Right kidney (tissue), 9 donors: ENCODE measurements at places on chromosomes 3 and 15.

- no peak for DNase-seq
Measured at GRCh38 chr3:195512798-195513345, 30.3 kb downstream of the PPP1R2 start.

DNA sequence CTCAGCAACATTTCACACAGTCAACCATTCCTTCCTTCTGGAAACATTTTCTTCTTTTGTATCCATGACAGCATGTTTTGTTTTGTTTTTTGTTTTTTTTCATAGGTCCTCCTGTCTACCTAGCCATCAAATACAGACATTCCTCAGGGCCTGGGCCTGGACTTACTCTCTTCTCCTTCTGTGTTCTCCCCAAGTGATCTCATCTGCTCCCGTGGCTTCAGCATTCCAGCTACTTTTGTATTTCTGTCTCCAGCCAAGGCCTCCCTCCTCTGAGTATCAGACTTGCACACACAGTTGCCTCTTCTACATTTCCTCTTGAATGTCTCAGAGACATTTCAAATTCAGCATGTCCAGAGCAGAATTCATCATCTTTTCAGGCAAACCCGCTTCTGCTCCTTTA is 82.4 kb downstream of the HCN4 start:
- no peak for DNase-seq

- no peak for DNase-seq
Measured at GRCh38 chr3:129708328-129708861, 101.9 kb upstream of the PLXND1 start.

DNA sequence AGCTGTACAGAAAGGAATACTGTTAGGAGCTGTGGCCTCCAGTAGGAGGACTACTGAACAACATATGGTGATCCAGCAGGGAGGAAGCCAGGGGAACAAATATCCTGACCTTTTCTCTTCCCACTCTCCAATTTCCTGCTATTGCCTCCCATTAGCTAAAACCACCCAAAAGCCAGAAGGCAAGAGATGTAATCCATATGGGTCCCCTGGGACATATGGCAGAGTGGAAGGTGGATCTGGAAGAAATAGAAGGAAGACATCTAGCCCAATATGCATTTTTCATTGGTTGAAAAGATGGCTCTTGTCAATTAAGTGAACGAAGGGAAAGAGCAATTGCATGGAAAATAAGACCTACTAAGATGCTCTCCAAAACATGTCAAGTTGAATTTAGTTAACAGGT is 167.2 kb downstream of the CNTN3 start:
- no peak for DNase-seq

DNA sequence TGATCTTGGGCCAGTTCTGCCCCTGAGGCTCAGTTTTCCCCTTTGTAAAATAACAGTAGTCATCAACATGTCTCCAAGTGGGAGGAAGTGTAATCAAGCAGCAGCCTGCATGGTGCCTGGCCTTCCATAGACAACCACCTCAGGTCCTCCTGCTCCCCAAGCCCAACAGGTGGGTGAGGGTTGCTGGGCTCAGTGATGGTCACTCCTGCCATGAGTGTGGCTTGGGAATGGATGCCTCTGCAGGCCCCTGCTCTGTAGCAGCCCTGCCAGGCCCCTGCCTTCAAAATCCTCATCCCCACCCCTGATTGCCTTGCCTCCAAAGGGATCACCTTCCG is 59.1 kb upstream of the SLC6A1 start:
- DNase-seq: no peak

DNA sequence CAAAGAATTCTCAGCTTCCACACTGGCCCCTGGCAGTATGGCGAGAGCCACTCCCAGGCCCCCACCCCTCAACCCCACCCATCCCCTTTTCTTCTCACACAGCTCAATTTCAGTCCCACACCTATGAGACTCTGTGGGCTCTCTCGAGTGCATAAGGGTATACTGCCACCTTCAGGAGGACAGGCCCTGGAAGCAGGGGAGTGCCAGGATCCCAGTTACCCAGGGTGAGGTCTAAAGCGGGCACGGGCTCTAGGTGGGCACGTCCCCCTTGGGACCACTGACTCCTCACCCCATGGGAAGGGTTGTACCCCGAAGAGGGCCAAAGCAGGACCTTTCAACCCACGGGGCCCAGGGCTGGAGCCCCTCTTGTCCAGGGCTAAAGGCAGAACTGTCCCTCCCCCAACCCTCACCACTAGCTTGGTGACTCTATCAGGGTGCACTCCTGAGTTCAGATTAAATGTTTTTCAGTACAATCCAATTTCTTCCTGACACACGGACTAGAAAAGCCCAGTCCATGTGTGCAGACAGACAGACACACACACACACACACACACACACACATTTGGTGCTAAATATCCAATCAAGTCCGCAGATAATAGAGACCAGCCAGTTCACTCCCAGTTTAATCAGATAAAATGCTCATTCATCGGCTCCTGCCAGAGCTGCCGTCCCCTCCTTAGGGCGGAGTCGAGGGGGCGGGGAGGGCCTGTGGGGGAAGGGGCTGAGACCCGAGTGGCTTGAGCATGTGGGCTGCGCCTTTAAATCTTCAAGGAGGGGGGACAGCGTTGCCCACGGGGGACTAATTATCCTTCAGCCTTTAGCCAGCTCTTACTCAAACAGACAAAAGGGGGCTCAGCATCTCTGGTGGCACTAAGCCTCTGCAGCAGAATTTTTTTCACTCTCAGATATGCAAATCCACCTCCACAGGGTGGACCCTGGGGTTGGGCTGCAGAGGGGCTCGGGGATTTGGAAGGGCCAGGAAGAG is 59.3 kb downstream of the CYP11A1 start:
- DNase-seq: peak; percentile 72

DNA sequence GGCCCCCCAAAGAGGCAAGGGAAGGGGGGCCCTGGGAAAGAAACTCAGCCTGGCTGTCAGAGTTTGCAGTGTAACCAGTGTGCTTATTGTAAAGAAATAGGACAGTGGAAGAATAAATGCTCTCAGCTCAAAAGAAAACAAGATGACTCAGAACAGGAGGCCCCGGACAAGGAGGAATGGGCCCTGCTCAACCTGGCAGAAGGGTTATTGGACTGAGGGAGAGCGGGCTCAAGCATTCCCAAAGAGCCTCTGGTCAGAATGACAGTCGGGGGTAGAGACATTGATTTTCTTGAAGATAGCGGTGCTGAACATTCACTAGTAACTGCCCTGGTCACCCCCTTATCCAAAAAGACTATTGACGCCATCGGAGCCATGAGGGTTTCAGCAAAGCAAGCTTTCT is 100.4 kb upstream of the OSBPL11 start:
- no peak for DNase-seq

- no peak for DNase-seq
Measured at GRCh38 chr3:196691386-196691785, 20.7 kb downstream of the CEP19 start.

DNA sequence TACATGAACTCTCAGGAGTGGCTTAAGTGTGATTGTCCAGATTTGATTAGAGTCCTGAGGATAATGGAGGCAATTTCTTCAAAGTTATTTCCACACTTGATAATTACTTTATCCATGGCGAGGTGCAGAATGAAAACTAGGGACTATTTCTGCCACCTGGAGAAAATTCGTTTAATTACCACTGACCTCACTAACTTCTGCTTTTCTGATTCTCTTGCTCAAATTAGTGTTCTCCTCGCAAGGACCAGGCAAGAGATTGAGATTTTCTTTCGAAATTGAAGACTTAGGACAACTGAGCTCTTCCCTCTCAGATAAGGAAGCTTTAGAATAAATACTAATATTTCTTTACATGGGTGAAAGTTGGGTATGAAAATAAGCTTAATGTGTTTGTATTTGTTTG is 135.2 kb downstream of the RYR3 start:
- DNase-seq: no peak

- no peak for DNase-seq
Measured at GRCh38 chr3:125431912-125432790, 57.0 kb upstream of the ZNF148 start.

DNA sequence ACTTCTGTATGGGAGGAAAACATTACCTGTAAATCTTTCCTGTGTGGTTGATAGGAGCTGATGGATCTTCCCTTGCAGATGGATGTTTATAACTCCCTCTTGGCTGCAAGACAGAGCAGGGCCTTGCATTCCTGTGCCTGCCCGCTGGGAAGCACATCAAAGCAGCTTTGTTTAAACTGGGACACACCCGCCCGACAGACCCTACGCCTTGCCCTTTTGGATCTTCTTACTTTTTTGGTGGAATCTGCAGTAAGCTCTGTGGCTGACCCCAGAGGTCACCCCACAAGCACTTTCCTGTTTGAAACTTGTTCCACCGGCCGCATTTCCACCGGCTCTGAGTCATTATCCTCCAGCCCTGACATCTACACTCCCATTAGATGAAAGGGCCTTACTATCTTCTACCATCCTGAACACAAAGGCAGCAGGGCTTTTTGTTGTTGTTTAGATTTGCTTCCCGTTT is 244.1 kb upstream of the STT3B start:
- peak; percentile 47 for DNase-seq

DNA sequence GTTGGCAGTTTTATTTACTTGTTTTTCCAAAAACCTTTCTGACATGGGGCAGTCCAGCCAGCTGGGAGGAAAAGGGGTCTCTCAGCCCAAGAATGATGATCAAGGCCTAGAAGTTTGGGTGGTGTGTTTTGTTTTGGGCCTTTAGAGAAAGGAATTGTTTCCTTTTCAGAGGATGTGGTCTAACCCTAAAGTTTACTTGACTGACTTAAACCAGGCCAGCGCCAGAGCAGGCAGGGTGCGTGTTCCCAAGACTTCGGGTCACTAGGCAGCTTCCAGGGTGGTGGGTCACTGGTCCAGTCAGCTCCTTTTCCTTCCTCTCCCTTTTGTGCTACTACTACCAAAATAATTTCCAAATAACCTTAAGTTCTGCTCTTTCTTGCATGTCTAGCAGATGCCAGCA is 4.9 kb downstream of the FLNB start:
- DNase-seq: no peak

GRCh38 chr15:55619783-55620182 is 31.6 kb upstream of the PYGO1 start:
- DNase-seq: no peak

DNA sequence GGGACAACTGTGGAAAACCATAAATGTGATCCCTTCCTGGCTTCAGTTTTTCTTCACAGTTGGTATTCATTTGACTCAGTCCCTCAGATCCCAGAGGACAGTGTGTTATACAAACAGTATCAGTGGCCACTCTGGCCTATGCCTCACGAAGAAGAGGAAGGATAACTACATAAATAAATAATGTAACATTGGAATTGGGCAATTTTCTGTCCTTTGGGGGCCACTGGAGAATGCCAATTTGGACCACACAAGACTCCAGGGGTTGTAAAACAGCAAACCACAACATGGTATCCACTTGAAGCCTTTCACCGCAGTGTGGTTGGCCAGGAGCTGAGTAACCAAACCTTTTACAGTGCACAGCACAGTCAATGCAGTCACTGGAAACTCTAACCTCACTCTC is 1077.0 kb downstream of the ROBO2 start:
- DNase-seq: no peak

DNA sequence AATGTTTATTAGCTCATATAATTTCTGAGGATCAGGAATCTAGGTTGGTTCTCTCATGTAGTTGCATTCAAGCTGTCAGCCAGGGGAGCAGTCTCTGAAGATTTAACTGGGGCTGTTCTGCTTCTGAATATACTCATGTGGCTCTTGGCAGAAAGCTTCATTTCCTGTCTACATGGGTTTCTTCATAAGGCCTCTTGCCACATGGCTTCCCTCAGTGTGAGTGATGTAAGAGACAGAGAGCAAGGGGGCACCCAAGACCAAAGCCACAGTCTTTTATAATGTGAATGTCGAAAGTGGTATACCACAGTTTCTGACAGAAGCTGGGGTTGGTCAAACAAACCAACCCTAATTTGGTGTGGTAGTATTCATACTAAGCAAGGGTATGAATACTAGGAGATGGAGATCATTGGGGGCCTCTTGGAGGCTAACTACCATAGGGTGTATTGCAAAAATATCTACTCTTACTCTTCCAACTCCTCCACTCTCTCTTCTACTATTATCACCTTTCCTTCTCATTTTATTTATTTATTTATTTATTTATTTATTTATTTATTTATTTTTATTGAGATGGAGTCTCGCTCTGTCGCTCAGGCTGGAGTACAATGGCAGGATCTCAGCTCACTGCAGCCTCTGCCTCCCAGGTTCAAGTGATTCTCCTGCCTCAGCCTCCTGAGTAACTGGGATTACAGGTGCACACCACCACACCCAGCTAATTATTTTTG is 123.8 kb downstream of the B3GALNT1 start:
- DNase-seq: no peak

DNA sequence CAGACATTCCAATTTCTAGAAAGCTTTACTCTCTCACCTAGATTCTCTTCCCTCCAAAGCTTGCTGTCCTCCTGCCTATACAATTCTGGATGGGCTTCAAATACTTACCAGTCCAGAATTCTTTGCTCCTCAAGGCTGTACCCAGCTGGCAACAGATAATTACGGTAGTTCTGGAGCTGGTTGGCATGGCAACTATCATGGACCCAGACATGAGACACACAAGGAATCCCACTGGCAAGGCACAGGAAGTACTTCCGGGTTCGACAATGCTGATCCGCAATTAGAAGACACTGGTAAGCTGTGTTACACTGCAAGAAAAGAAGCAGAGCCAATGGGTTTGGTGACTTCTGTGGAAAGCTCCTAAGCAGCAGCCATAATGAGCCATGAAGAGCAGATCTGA is 37.9 kb downstream of the TUBGCP4 start:
- DNase-seq: no peak

- no peak for DNase-seq
Measured at GRCh38 chr3:25508901-25509300, 80.8 kb downstream of the RARB start.

DNA sequence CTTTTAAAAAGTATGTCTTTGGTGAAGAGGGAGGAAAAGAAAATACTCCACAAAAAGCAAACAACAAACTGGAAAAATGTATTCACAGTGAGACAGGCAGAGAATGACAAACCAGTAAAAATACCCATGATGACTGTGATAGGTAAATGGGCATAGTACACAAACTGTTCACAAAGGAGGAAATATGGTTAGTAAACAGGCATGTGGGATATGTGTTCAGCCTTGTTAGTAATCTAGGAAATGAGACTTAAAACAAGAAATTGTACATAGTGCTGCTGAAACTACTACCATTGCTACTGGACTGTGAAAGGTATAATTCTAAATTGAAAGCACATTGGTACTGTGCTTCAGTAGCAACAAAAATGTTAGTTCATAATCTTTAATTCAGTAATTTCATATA is 50.1 kb downstream of the UBE2E2 start:
- DNase-seq: no peak

DNA sequence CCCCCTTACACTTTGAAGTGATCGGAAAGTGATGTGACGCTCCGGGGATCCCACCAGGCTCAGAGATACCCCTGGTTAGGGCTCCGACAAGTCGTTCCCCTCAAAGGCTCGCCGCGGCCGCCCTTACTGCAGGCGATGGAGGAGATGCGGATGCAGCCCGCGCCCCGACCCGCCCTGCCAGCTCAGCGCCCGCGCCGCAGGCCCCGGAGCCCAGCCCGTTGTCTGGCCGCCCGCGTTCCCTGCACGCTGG is 228 bp downstream of the GLT8D1 start:
- no peak for DNase-seq

- no peak for DNase-seq
Measured at GRCh38 chr3:106675451-106675850, 701.8 kb upstream of the CCDC54 start.
